ENCODE measurements at places on chromosomes 12 and 14. TPM values are rescaled to one million over a fixed set of nuclear protein-coding genes. Genes with fewer than 3 reads are reported as not detected.
A peak's percentile ranks its signal among the peaks of the same experiment; 100 is the strongest.

GRCh38 chr12:6362403-6362802 lies 13.0 kb downstream of the SCNN1A start:
- no peak for DNase-seq

DNA sequence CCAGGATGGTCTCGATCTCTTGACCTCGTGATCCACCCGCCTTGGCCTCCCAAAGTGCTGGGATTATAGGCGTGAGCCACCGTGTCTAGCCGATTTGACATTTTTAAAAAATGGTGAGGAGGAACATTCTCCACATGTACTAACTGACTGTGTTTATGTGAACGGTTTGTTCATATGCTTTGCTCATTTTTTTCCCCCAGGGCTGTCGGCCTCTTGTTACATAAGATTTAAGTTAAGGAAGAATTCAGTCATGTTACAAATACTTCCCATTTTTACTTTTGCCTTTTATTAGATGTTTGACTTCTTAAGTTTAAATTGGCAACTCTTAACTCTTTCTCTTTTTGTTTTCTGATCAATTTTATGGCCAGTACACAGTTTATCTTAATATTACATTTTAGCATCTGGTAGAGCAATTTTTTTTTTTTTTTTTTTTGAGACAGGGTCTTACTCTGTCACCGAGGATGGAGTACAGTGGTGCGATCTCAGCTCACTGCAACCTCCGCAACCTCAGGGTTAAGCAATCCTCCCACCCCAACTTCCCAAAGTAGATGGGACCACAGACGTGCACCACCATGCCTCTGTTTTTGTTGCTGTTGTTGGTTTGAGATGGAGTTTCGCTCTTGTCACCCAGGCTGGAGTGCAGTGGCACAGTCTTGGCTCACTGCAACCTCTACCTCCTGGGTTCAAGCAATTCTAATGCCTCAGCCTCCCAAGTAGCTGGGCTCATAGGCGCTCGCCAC lies 9.6 kb downstream of the GNS start:
- no peak for DNase-seq

- DNase-seq = no peak
Measured at GRCh38 chr12:119151445-119152026, 27.2 kb upstream of the HSPB8 start.

GRCh38 chr12:39771456-39771855 lies 151.9 kb upstream of the ABCD2 start:
- DNase-seq = no peak

The CFAP251 gene
- total RNA-seq = 3.7 TPM

GRCh38 chr14:68935761-68936214 lies 43.3 kb downstream of the ACTN1 start:
- DNase-seq = no peak

DNA sequence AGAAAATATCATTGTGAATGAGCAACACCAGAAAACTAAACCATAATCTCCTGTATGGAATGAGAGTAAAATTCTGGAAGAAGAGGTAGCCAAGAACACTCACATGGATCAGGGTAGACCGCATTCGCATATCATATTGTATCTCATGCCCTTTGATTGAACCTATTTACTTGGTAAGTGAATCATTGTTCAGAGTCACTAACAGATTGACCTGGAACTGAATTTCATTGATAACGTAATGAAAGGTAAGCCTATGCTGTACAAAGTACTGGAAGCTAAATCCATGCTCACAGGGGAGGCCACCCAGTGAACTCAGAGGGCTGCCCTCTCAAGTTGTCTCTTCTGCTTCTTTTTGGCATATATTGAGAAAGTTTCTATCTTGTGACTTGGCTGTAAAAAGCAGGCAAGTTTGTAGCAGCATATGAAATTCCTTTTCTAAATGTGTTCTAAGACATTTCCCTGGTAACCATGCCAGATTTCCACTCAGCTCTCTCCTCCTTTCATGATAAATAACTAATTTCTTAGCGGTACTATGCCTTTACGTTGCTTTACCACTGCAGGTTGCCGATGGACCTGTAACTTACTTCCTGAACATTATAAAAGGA lies 91.4 kb downstream of the PLCZ1 start:
- DNase-seq = no peak

GRCh38 chr12:54424224-54424623 lies 5.2 kb upstream of the ITGA5 start:
- no peak for DNase-seq

DNA sequence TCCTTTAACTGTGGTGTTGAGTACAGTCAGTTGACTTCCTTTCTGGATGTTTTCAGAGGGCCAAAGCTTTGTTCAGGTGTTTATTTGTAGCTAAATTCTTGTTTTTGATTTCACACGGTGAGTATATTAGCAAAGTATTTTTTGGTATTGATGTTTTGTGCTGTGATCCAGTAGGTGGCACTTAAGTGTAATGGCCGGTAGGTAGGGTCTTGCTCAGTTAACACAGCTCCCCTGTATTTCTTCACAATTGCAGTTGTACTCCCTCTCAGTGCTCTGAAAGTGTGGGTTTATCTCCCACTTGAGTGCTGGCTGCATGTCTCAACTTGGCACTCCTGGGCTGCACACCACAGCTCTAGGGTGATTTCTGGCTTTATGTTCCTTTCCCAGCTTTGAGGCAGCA lies 339.5 kb downstream of the AEBP2 start:
- no peak for DNase-seq

GRCh38 chr14:27061299-27061698 lies 463.5 kb upstream of the NOVA1 start:
- DNase-seq = no peak

DNA sequence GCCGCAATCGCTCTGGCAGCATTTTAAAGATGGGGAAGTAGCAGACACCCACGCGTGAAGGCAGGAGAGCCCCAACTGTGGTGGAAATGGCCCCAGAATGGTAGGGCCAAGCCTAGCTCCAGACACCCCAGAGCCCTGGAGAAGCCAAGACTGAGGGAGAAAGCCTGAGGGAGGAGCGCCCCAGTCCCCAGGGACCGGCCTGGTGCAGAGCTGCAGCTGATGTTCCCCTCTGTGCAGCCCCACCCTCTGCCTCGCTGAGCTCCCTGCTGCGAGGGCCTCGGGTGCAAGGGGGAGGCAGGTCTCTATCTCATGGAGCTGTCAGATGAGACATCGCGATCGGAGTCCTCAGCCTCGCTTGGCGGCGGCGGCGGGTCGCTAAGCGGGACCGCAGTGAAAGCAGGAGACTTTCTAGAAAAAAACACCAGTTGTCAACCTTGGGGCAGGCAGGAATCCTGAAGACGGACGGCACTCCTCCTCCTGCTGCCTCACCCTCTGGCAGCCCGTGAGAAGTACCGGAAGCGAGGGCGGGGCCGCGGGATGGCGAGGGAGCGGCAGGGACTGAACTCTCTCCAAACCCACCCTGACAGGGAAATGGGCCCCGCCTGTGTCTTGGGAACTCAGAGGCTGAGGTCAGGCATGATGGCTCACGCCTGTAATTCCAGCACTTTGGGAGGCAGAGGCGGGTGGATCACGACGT lies 6.0 kb downstream of the GAPDH start:
- peak; percentile 87 for DNase-seq

DNA sequence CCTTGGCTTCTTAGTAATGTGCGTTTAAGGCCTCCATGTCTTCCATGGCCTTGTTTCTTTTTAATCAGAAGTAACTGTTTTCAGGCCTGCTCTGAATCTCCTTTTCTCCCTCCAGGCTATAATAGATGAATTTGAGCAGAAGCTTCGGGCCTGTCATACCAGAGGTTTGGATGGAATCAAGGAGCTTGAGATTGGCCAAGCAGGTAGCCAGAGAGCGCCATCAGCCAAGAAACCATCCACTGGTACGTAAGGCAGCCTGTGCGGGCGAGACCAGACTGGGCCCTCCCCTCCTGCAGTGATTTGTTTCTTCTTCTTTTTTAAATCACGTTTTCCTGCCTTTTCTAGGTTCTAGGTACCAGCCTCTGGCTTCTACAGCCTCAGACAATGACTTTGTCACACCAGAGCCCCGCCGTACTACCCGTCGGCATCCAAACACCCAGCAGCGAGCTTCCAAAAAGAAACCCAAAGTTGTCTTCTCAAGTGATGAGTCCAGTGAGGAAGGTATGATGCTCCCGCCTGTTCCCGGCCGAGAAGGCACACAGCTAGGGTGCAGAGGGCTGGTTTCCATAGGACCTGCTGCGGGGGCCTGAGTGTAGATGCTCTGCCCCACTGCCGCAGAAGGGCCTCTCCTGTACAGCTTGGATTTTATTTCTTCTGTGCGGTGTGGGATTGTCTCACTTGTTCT lies 3.6 kb upstream of the GAPDH start:
- DNase-seq = no peak

The PPP1R1A gene
- not detected for total RNA-seq

- DNase-seq = peak; percentile 97
Measured at GRCh38 chr12:124392667-124393413, 97.9 kb downstream of the RFLNA start.

The ZFYVE1 gene
- 8.8 TPM for total RNA-seq

The INSM2 gene
- not detected for total RNA-seq

The DCN gene
- total RNA-seq = not detected

Data from PC-9 (cell line).